ENCODE measurements at places on chromosomes 2 and 18.
A peak's percentile ranks its signal among the peaks of the same experiment; 100 is the strongest.

GRCh38 chr2:177572236-177572671 is 179.7 kb downstream of the AGPS start:
- DNase-seq: no peak

GRCh38 chr2:31693882-31694281 is 113.1 kb upstream of the SRD5A2 start:
- no peak for DNase-seq

GRCh38 chr2:182924306-182924705 is 57.9 kb upstream of the FRZB start:
- no peak for DNase-seq

- no peak for DNase-seq
Measured at GRCh38 chr2:180790891-180791290, 189.5 kb upstream of the UBE2E3 start.

DNA sequence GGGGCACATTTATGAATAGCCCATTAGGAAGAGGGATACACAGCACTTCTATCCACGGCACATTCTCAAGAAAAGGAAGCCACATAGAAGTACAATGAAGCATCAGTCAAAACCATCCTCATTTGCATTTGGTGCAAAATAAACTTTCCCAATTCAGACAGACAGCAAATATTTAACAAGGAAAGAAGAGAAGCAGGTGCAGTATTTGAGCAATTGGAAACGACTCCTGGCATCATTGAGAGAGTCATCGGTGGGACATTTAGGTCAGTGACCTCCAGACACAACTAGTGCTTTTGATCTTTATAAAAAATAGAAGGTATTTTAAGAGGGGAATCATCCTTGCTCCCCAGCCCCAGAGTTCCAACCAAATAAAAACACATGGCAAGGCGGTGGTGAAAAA is 118.0 kb downstream of the MREG start:
- DNase-seq: no peak

DNA sequence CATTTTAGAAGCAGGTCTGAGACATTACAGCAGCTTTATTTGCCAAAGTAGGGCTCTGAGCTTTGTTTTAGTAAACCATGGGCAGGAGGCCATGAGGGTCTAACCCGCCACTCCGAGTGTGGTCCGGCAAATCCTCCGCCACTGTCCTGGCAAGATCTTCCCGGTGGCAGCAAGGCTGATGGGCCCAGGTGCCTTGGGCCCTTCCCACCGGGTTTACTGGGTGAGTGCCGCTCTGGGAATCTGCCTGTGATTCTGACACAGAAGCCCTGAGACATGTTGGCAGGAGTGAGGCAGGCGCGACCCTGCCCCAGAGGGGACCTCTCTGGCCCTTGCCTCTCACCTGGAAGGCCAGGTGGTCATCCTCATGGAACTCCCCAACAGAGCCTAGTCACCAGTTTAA is 29.9 kb downstream of the MTERF4 start:
- no peak for DNase-seq

- no peak for DNase-seq
Measured at GRCh38 chr18:52888014-52888413, 548.0 kb downstream of the DCC start.

GRCh38 chr18:48605408-48605845 is 66.6 kb downstream of the CTIF start:
- no peak for DNase-seq

DNA sequence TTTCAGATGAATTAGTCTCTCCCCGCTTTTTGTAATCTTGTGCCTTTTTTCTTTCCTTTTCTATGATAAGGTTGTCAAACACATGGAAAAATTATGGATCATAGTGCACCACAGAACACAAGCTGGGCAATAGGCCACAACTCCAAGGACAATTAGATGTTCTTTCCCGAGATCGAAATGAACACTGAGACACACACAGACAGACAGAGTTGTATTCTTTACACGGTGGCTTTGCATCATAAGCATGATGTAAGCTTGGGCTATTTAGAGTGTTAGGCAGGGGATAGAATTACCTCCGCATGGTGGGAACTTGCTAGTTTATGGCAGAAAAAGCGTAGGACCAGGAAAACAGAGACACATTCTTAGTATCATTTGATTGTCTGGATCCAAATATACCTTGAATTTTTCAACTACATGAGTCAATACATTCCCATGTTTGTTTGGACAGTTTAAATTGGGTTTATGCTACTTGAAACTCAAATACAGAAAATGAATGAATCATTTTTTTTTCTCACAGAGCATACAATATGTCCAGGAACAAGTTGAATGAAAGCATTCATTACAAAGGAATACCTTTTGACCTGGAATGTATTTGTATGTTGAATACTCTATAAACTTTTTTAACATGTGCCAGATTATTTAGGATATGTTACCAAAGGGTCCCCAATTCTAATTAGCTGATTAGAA is 1611.5 kb upstream of the TMEFF2 start:
- DNase-seq: no peak

GRCh38 chr2:237244178-237244577 is 158.5 kb downstream of the COPS8 start:
- no peak for DNase-seq

DNA sequence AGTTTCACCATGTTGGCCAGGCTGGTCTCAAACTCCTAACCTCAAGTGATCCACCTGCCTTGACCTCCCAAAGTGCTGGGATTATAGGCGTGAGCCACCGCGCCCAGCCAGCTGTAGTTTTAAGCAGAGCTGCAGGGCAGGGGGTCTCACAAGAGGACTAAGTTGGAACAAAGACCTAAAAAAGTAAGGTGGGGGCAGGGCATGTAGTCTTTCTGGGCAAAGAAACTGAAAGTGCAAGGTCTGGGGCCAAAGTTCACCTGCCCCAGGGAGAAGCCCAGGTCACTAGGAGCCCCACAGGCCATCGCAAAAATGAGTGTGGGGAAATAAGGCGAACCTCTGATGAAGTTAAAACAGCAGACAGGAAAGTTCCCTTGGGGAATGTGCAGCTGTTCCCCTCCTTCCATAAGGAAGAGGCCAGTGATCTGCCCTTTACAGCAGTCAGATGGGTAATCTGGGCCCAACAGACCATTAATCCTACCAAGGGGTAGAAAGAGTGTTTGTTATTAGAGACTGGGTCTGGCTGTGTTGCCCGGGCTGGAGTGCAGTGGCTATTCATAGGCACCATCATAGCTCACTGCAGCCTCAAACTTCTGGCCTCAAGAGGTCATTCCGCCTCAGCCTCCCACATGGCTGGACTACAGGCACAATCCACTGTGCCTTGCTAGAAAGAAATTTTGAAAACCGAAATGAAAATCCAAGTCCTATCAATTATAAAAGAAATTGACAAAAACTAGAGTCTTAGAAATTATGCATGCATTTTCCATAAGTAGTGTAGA is 2.8 kb downstream of the SCLY start:
- no peak for DNase-seq

DNA sequence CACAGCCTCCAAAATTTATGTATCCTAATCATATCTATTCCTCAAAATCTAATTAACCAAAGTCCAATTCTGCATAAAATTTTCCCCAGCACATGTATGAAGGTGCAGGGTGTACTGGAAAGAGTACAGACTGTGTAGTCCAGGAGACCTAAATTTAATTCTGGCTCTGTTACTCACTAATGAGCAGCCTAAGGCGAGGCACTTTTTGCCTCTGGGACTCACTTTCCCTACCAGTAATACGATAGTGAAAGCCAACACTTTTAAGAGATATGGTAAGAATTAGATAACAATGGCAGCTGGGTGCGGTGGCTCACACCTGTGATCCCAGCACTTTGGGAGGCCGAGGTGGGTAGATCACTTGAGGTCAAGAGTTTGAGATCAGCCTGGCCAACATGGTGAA is 177.7 kb downstream of the PIEZO2 start:
- no peak for DNase-seq

DNA sequence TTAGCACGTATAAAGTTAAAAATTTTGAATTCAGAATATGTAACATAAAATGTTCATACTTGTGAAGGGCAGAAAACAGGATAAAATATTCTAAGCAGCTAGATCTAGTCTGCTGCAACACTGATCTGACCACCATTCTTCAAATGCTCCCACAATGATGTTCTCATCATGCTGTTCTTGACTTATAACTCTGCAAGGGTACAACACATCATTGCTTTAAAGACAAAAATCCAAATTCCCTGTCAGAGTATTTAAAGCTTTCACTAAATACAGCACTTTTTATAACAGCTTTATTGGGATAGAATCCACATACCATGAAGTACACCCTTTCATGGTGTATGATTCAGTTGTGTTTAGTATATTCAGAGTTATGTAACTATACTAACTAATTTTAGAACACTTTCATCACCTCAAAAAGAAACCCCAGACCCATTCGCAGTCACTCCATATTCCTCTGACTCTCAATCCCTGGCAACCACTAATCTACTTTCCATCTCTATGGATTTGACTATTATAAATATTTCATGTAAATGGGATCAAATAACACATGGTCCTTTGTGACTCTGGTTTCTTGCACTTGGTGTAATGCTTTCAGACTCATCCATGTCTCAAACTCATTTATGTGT is 56.4 kb downstream of the MAP4K3 start:
- no peak for DNase-seq

GRCh38 chr18:48165111-48165866 is 234.8 kb upstream of the SMAD2 start:
- no peak for DNase-seq

- no peak for DNase-seq
Measured at GRCh38 chr2:186339716-186340115, 146.3 kb upstream of the ZC3H15 start.

DNA sequence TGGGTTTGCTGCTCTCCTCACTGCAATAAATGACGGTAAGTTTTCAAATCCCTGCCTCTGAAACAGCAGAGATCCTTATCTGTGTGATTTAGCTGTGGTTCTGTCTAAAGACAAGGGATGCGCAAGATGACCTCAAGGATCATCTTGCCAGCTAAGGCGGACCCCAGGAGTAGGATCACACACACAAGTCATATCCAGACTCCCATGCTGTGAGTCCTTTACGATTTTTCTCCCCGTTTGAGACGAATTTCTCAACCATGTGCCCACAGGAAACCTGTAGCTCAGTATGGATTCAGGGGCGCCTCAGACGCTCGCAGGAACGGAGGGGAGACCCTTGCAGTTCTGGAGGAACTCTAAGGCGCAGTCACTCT is 11.1 kb upstream of the DCTN1 start:
- peak; percentile 10 for DNase-seq

DNA sequence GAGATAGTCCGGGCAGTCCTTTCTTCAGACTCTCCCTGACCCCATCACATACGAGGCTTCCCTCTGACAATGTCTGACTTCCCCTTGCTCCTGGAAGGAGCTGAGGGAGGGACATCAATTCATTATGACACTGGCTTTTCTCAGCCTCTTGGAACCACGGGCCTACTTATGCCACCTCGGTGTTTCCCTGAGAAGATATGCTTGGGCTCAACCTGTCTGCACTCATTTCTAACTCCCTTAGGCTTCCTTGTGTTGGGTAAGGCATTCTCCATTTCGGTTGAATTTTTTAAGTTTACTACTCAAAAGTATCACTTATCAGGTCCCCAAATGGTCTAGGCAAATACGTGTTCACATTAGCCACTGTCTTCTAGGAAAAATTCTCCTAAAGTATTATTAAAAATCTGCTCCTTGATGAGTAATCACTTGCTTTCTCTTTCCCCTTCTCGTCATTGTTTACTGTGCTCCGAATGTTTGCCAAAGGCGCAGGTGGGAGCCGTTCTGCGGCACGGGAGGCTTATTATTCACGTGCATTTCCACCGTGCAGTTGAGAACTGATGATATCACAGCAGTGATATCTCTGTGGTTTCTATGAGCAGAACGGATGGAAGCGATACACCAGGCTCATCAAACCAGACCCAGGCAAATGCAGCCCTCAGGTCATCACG is 33.1 kb downstream of the ARL4C start:
- DNase-seq: peak; percentile 85

DNA sequence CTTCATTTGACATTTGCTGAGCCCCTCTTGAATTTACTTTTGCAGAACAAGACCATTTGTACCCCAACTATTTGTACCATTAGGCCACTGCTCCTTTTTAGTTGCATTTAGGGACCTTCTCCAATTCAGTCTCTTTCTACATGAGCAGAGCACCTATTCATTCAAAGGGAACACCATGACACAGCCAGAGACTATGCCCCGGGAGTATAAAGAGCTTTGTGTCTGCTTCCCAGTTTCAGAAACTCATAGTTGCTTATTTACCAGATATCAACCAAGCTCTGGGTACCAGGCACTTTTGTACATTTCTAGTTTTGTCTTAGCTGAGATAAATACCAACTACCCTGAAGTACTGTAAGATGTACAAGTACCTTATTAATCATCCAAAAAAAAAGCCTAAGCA is 269.1 kb upstream of the SIX3 start:
- DNase-seq: no peak

GRCh38 chr18:54679318-54680149 is 88.5 kb downstream of the DYNAP start:
- DNase-seq: peak; percentile 49

- no peak for DNase-seq
Measured at GRCh38 chr18:13572148-13572547, 154.2 kb downstream of the FAM210A start.

DNA sequence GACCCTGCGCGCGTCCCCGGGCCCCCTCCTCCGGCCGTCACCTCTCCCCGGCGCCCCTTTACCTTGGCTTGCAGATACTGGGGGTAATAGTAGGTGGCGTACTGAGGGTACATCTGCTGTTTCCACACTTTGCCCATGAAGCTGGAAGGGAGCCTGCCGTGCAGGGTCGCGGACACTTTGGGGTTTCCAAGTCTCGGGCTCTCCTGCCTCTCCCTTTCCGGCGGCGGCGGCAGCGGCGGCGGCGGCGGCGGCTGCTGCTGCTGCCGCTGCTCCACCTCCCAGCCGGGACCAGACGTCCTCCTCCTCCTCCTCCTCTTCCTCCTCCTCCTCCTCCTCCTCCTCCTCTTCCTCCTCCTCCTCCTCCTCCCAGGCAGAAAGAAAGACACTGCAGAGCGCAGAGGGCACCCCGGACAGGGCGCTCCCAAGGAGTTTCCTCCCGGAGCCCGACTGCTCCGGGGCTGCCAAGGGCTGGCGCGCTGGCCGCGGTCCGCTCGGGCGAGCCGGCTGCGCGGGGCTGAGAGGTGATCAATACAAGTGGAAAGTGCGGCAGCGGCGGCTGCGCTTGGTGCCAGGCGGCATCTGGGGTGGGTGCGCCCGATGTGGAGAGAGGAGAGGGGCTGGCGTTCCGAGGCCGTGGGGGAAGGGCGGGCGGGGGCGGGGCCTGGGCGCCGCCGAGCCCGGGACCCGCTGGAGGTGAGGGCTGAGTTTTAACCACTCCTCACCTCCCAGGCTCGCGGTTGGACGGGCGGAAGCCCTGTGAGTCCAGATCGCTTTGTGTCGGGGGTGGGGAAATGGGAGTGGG is at the start of gene RBMS1:
Gene RBMS1, minus strand, starts transcription at position 581 of the 802 bp plus-strand sequence. Its CDS starts 444 bp downstream, at position 137.
- DNase-seq: peak; percentile 55

DNA sequence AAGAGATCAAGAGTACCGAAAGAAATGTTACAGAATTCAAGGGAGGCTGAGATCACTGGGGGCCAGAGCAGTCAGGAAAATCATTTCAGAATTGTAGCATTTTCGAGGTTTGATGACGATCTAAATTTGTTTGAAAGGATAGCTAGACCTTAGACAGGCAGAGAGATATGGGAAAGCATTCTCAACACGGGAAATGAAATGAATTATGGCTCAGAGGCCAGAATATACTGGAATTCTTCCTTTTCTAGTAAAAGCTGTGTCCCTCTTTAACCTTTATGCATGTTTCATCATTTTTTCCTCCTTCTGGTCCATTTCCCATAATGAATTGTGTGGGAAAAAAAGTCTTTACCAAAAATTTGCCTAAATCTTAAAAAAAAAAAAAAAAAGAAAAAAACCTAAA is 78.8 kb downstream of the NABP1 start:
- DNase-seq: no peak

GRCh38 chr2:98577313-98577712 is 31.0 kb downstream of the COA5 start:
- no peak for DNase-seq

GRCh38 chr2:46082531-46083485 is 214.4 kb upstream of the EPAS1 start:
- DNase-seq: no peak

All from CD4-positive, alpha-beta T cell treated with Interleukin-17A for 1 hour (primary cell).